Astrocyte (in vitro differentiated cells and primary cell): ENCODE measurements at places on chromosomes 5 and 9.
A peak's percentile ranks its signal among the peaks of the same experiment; 100 is the strongest.

DNA sequence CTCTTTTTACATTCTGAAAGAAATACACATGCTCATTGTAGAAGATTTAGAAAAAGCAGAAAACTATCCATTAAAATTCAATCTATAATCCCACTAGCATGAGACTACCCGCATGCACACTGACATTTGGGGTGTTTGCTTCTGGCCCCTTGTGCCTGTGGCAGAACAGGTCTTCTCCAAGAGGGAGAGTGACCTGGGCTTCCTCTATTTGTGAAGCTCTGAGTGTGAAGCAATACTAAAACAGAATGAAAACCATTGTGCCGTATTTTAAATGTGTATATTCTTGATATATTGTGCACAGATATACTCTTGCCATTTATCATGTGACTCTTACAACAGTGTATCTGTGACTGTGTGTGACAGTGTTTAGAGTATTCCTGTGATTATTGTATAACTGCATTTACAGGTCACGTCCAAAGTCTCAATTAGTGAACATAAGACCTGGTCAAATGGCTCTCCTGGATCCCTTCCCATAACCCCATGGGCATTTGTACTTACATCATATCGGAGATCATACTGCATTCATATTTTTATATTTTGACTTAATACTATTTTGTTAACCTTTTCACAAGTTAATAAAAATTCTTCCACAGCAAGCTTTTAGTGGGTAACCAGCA, 14.7 kb upstream of the CPEB4 start:
- no peak for DNase-seq

DNA sequence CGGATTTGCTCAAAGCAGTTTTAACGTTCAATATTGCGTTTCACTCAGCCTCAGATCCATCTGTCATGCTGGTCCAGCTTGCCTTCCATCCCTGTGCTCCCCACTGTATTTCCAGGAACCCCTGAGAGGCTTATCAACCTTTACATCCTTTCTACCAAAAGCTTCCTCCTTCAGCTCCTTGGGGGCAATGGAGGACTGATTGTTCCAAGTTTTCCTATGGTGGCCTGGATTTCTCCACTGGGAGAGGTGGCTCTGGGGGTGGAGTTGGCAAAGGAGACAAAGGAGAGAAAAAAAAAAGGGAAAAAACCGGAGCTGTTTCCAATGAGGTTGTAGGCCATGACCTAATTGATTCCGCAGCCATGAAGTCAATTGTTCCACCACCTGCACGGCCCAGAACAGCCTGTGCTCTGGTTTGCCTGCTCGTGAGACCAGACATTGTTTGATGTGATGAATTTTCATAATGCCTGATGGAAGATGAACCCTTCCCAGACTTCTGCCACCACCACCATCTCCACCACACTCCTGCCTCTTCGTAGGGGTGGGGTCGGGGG, 54.1 kb downstream of the ABLIM3 start:
- DNase-seq, result no peak

DNA sequence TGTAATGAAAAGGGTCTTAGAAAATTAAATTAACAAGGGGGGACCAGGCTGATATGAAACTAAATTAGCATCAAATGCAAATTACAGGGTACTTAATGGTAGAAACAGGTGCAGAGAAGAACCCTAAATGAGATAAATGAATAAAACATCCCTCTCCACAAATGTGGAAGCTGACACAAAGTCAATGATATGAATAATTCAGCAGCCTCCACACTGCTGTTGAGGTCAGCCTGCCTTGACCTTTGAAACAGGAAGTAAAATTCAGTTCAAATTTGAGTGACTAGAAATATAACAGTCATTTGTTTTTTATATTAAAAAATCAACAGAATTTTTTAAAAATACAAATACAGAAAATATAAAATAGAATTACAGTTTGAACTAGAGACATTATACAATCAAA, 40.0 kb downstream of the EBF1 start:
- no peak for DNase-seq

DNA sequence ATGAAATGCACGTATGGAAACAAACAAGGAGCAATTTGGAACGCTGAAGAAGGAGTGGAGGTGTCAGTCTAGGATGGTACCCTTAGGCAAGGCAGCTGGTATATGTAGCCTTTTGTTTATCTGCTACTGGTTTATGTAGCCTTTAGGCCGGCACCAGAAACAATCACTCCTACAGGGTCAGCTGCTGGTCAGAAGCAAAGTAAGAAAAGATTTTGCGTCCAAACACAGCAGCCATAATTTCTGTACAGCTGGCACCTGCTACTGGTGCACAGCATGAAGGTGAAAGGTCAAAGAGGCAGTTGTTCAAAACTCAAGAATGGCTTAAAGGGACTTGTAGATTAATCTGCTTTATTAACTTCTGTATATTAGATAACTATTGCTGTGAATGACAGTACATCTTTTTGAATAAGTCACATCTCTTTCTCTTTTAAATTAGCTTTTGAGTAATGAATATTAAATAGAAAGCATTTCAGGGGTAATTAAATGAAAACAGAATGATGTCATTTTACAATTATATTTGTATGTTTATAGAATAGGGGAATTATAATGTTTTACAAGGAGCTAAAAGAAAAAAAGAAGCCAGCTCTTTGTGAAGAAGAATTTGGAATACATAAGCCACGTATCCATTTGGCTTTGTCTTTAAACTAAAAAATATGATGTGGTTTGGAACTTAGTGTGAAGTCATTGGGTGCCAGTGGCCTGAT, 33.1 kb upstream of the TLX3 start:
- no peak for DNase-seq

- DNase-seq, result peak; percentile 88
These were observed 24.6 kb upstream of the GLIS3 start for GRCh38 chr9:4324513-4324912.
